Stimulated activated CD8-positive, alpha-beta memory T cell treated with anti-CD3 and anti-CD28 coated beads, Interleukin-4, amount 100 ng/mL, for 1 hour (primary cell): ENCODE measurements at places on chromosomes 3 and 15.

DNA sequence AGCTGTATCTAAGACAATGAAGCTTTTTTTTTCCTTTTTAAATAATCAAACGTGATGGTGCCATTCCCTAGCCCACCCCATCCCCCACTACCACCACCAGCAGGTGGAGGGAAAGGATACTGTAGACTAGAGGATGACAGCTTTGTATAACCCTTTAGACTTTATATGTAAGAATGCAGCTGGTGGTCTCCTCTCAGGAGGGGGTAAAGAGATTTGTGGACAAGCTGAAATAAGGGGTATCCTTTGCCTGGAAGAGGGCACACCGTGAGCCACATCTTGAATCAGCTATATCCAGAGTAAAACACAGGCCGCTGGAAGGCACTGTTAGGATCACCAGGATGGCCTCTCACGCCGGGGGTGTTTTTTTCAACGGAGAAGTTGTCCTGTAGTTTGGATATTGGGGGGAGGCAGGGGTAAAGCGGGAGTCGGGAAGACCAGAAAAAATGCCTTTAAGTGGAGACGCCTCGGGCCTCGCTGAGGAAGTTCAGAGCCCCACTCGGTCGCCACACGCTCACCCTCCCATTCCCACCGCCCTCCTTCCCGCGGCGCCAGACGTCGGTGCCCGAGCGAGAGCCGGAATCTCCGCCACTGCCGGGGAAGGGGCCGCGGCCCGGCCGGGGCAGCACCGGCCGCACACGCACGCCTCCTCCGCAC, 986 bp downstream of the KPNA4 start:
- no peak for DNase-seq

- no peak for DNase-seq
These were observed 30.5 kb upstream of the TRPC1 start for GRCh38 chr3:142693136-142693853.

DNA sequence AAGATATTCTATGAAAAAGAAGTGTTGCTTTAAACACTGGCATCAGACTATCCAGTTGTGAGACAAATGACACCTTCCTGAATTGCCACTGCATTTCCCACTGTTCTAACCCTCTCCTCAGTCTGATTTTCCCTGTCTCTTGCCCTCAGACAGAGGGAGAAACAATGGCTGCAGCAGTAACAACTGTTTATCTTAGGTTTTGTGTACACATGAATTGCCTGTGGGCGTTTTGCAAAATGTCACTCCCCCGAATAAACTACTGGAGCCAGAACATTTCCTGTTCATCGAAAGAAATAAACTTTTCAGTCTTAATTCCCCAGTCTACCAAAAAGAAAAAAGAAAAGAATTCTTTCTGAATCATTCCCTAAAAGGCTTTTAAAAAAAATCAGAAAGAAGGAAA, 155.1 kb downstream of the MAGI1 start:
- DNase-seq = no peak

GRCh38 chr15:28003302-28004037, 95.6 kb downstream of the OCA2 start:
- no peak for DNase-seq

GRCh38 chr3:54004335-54004734, 112.7 kb upstream of the SELENOK start:
- DNase-seq = no peak

GRCh38 chr15:40957581-40958051, 4.3 kb downstream of the CHAC1 start:
- no peak for DNase-seq

DNA sequence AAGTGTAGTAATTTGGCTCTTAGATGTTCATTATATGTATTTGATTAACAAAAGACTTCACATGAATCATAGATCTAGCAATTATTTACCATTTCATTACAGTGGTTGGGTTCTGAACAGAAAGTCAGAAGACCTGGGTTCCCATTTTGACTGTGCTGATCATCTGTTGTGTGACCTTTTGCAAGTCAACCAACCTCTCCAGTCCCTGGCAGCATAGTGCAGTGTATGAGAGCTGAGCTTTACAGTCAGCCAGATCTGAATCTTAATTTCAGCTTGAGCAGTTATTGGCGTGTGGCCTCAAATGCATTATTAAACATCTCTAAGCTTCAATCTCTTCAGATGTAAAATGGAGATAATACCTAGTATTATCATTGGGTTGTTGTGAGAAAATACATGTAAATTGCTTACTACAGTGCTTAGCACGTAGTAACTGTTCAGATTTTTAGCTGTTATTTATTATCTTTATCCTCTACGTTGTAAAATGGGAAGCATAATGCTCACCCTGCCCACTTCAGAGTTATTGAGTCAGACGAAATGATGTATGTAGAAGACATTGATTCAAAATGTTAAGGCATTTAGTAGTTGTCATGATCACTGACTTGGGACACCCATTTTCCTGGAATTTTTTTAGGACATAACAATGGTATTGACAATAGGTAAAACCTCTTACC, 104.0 kb downstream of the KLHL25 start:
- DNase-seq = no peak

DNA sequence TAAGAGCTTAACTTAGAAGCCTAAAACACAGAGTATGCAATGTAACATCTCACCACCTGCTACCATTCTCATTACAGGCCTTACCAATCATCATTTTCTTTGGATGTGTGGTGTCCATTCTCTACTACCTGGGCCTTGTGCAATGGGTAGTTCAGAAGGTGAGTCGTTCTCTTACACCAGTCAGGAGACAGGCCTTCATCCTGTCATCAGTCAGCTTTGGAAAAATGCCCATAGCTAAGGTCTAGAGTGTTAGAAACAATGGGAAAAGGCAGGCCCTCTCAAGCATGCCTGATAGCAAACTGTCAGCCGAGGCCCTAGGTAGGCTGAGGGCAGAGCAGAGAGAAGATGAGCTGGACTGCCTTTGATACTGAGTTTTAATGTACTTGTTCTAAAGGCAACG, 13.5 kb downstream of the SLC28A2 start:
- DNase-seq = no peak

DNA sequence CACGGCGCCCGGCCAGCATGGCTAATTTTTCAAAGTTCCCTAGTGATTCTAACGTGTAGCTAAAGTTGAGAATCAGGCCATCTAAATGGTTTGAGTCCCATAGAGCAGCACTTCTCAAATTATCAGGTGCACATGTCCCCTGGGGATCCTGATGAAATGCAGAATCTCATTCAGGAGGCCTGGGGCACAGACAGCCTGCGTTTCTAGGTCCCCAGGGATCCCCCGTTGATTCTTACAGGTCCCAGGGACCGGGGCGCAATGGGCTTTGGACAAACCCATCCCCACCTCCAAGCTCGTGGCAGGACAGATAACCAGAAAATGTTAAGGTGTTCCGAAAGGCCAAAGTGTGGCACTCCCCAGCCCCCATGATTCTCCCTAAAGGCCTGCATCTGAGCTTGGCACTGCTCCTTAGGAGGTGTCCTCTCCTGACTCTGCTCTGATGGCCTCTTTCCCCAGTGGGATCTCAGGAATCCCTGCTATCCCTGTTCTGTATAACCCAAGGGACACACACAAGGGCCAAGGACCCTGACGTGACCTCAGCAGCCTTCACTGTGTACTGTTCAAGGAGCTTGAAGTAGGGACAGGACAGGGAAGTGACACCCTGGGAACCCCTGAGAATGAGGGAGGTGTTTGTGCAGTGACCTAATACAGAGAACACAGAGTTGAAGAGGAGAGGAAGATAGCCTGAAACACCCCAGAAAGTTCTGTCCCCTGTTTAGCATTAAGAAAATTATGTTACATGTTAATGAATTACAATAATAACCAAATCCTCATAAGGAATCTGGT, 8.0 kb downstream of the LRRK1 start:
- no peak for DNase-seq

DNA sequence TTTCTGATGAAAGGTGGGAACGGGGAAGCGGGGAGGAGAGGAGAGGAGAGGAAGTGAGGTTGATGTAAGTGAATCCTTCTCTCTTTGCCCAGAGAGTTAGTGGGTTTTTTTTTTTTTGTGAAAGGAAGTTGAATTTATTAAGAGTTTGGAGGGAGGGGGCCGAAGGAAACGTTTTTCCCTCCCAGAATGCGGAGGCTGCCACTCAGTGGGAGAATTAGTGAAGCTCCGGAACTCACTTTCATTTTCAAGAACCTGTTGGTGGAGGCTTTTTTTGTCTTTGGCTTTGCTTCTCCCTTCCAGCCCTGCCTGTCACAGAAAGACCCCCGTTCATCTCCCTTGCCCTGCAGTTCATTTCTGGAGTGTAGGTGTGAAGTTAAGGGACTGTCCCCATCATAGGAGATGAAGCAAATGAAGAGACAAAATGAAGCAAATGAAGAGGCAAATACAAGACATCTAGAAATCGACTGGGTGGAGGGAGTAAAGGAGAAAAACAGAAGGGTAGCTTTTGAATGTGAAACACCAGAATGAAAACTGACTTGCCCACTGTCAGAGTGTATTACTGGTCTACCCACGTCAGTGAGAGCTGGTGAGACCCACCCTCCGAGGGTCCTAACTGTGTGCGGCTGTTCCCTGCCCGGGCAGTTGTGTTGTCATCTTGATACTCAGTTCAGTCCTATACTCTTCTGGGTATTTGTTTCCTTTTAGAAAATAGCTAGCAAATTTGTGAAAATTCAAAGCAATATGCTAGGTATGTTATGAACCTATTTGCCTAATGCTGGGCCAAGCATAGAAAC, 91.5 kb downstream of the ITPR1 start:
- no peak for DNase-seq

DNA sequence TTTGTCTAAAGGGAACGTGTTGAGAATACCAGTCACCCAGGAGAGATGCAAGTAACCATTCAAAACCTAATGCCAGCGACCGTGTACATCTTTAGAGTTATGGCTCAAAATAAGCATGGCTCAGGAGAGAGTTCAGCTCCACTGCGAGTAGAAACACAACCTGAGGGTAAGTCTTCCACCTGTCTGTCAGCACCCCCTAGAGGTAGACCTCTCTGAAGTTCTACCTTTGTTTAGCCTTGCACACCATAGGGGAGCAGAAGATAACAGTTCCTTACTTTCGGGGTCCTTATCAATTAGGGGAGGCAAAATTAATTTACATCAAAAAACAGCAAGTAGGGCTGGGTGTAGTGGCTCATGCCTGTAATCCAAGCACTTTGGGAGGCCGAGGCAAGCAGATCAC, 124.4 kb downstream of the HCN4 start:
- no peak for DNase-seq

DNA sequence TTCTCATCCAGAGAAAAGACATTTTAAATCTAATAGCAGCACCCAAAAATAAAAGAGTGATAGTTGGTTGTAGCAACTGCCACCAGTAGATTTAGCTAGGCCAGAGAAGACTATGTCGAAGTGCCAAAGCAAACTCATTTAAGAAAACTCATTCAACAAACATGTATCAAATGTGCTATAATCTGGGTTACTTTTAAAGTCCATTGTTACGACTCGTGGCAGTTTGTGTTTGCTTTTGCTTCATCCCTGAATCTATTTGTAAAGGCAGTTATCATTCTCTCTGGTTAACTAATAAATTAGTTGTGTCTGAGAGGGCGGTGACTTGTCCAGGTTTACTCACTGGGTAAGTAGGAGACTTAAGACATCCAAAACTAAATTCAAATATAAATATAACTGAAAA, 159.4 kb downstream of the ZIC4 start:
- DNase-seq = no peak

DNA sequence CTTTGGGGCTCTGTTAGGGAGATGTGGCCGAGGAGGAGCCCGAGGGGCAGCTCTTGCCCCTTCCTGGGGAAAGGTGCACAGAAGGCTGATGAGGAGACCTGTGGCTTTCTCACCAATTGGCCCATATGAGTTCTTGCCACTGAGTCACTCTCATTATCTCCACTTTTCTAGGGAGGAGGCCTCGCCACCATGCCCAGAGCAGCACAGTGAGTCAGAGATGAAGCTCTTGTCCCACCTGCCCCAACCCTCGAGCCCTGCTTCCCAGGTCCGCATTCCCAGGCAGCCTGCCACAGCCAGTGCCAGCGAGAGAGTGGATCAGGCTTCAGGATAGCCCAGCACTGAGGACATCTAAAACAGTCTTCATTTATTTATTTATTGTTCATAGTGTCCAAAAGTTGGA, 53.5 kb downstream of the AMOTL2 start:
- no peak for DNase-seq

GRCh38 chr3:73140772-73141442, 79.4 kb downstream of the EBLN2 start:
- no peak for DNase-seq

DNA sequence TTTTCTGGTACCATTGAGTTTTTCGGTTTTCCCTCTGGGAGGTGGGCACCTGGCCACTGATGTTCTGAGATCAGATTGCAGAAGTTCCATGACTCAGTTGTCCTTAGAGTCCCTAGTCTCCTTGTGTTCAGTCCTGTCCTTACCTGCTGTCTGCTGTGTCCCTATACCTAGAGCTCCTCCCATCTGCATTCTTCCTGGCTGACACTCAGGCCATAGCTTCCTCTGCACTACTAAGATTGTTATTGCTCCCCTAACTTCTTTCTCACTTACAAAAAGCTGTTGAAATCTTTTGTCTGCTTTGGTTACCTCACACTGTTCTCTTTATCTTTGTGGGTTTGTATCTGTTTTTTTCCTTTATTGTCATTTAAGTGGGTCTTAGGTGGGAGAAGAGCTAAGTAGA, 13.2 kb downstream of the USP3 start:
- no peak for DNase-seq

DNA sequence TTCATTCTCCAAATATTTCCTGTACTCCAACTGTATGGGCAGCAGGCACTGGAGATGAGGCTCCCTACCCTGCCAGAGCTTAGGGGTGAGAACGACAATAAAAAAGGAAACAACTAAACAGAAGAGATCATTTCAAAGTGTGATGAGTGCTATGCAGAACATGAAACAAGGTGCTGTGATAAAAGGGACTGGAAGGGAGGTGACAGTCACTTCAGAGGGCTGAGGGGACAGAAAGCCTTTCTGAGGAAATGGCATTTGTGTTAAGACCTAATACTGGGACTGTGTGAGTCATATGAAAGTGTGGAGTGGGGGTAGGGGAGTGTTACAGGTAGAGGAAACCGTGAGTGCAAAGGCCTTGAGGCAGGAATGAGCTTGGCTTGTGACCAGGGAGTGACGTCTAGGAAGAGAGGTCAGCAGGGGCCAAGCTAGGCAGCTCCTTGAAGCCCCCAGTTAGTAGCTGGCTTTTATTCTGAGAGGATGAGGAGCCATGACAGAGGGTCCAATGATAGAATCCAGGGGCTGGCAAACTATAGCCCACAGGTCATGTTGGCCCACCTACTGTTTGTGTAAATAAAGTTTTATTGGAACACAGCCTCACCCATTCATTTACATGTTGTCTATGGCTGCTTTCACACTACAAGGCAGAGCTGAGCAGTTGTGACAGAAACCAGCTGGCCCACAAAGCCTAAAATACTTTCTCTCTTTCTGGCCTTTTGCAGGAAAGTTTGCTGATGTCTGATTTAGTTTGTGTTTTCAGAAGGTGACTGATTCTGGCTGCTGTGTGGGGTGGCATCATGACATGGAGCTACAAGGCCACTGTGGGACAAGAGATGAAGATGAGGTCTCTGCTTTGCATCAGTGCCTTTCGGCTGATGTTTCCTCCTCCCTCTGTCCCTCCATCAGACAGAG, 56.6 kb downstream of the LSM3 start:
- DNase-seq = no peak

DNA sequence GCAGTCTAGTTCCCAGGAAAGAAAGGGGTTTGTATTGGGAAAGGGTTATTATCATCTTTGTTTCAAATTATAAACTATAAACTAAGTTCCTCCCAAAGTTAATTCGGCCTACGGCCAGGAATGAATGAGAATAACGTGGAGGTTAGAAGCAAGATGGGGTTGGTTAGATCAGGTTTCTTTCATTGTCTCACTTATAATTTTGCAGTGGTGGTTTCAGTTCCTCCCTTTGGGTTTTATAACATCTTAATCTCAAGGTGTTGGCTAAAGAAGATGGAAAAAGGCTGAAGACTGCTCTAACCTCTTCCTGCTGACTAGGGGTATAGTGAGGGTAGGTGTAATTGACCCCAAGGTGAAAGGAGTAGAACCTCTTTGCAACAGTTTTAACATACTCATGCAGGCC, 1050.7 kb downstream of the OTOL1 start:
- DNase-seq = no peak
